ENCODE measurements at places on chromosomes 1 and 21.

GRCh38 chr1:61244114-61244513 is 161.8 kb downstream of the NFIA start:
- DNase-seq: no peak

DNA sequence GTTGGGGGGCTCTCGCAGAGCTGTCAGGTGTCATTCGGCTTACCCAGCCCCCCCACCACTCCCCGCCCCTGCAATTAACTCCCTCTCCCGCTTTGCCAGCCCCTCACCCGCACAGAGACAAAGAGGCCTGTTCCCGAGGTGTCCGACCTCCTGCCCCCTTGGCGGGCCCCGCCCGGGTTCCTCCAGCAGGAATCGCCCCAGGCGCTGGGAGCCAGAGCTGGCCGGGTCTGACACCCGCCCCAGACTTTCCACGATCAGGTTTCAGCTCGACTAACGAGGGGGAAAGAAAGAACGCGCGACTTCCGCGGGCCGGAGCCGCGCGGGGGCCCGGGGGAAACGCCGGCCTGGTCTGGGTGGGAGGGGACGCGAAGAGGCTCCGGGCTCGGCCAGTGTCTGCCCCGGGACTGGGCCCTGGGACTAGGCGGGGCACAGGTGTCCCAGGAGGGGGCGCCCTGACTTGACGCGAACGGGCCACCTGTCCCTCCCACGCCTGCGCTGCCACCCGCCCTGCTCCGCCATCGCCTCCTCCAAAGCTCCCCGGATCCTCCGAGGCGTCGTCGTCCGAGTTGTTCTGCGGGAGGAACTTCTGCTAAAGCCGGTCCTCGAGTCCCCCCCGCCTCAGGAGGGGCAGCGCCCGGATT is 36.4 kb upstream of the HHAT start:
- peak; percentile 45 for DNase-seq

- DNase-seq: no peak
These were observed 17.2 kb downstream of the DAP3 start for GRCh38 chr1:155706139-155706538.

DNA sequence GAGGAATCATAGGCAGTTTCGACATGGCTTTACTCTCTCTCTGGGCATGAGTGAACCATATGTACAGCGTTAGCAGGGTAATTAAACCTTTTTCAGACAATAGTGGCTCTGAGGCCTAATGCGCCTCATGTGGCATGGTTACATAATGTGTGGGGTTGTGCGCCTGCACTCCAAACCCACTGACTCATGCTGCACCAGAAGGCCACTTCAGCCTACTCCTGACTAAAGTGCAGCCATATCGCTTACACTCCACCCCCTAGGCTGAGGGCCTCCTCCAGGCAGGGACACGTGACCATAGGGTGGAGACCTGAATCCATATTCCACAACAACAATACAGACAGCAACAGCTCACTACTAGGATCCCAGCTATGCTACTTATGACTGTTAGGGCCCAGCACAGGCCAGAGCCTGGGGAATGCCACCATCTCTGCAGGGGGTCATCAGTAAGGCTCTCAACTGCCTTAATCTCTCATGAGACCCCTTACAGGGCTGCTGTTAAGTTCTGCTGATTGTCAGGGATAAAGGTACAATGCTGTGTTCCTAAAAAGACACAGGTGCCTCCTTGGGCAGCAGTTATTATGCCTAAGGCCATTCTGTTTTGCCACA is 13.4 kb upstream of the ODF2L start:
- DNase-seq: peak; percentile 62

DNA sequence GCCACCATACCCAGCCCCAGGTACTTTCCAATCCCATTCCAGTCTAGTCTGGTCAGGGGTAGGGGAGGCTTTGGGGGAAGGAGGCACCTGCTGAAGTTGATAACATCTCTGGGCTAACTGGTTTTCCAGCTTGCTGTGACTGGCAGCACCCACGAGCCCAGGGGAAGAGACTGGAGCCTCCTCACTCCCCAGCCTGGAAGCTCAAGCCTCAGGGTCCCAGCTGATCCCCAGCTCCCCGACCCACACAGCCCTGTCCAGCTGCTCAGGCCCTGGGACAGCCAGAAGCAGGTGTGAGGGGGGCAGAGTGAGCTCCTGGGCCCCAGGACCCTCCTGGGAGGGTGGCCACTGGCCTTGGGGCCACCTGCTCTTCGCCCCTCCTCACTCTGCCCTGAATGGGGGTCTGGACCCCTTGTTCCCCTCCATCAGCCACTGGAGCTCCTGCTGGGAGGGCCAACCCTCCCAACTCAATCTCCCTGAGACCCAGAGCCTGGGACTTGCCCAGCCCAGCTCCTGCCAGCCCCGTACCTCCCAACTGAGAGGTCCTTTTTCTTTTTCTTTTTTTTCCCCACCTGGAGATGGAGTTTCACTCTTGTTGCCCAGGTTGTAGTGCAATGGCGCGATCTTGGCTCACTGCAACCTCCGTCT is 23.5 kb upstream of the RNU1-4 start:
- DNase-seq: no peak

- DNase-seq: peak; percentile 67
These were observed 82.0 kb upstream of the ESRRG start for GRCh38 chr1:216805233-216805632.

GRCh38 chr1:7084232-7084894 is 299.1 kb downstream of the CAMTA1 start:
- no peak for DNase-seq

- no peak for DNase-seq
These were observed 774.5 kb downstream of the USP25 start for GRCh38 chr21:16504281-16504680.

DNA sequence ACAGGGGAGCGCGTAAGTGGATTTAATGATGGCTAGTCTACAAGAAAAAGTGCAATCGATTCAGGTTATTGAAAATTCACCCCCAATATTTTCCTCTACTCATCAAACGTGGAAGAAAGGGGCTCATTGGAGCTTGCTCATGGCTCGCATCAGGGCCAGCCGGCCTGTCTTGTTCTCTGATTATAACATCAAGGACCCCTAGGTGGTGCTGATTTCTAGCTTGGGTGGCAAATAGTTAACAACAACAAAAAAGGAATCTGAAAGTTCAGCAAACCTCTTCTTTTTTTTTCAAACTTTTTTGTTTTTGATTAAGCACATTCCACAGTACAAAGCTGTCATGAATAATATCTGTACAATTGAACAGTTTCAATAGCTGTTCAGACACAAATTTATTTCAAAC is 35.8 kb upstream of the SOD1 start:
- DNase-seq: no peak

DNA sequence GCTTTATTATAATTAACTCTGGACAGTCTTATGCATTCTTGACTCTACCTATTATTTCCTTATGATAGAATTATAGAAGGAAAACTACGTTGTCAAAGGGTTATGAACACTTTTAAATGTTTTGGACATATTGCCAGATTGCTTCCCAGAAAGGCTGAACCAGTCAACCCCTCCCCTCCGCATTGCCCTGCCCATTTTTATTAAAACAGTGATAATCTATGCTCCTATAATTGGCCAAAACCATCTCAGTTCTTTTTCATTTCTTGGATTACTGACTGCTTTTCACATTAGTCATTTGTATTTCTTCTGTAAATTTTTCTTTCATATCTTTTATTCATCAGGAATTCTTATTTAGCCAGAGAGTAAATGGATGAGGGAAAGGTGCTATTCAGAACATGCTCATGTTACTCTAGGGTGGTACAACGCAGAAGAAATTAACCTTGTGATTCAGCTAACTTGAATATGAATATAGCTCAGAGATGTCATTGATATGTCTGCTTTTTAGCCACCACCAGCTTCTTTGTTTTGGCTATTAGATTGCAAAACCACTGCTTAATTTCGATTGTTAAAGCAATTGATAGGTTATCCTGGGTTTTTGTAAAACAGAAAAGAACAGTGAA is 32.1 kb downstream of the KDM1A start:
- no peak for DNase-seq

DNA sequence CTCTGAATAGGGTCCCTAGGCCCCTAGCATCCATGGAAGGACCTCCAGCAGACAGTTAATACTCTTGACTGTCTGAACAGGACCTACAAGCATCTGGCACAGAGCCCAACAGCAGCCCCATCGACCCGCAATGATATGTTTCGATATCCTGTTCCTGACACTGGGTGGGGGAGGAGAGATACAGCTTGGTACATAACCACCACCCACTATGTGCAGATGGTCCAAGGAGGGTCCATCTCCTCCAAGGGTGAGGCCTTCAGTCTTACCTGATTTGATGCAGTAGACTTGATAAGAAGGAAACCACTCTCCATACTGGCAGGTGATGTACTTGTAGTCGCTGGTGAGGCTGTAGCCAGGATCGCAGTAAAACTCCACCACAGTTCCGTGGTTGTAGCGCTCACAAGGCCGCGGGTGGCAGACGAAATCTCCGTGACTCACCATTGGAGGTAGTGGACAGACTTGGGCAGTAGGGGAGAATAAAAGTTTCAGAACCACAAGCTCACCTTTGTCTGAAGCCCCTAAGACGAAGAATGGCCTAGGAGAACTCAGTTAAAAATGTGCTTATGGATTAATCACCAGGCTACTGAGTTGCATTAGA is 86.0 kb upstream of the TLR5 start:
- DNase-seq: no peak

GRCh38 chr1:22437573-22437972 is 14.1 kb upstream of the ZBTB40 start:
- DNase-seq: no peak

DNA sequence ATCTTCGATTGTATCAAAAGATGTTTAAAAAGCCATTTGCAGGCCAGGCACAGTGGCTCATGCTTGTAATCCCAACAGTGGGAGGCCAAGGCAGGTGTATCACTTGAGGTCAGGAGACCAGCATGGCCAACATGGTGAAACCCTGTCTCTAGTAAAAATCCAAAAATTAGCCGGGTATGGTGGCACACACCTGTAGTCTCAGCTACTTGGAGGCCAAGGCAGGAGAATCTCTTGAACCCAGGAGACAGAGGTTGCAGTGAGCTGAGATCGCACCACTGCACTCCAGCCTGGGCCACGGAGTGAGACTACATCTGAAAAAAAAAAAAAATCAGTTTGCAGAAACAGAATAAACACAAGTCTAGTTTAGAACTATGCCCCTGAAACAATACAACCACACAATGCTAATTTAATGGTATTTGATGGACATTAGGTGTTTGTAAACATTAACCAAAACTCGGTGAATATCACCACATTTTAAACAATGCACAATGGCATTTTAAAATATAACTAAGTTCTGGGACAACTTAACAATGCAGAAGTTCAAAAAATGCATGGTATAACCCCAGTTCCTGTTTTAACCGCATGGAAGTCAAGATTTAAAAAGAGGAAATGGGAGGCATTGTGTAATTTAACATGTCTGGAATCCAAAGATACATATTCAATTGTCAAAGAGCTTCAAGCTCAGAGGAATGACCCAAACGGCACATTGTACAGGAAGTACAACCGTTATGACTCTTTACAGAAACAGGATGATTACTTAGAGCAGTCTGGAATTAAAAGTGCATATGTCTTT is 7.1 kb upstream of the PTTG1IP start:
- no peak for DNase-seq

DNA sequence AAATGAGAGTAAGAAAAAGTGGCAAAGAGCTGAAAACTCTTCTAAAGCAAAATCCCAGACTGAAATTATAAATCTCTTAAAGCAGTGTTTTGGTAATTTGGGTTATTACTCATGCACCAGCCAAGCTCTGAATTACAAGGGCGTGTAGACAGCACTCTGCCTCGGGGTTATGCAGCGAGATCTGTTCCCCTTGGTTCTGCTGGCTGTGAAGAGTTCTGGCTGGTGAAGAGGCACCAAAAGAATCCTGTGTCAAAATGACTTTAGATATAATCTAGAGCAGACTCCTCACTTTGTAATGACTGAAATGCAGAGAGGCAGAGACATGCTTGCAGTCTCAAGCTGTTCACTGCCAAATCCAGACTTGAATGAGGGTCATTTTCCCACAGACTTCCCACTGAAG is 461.8 kb upstream of the CXADR start:
- DNase-seq: no peak

DNA sequence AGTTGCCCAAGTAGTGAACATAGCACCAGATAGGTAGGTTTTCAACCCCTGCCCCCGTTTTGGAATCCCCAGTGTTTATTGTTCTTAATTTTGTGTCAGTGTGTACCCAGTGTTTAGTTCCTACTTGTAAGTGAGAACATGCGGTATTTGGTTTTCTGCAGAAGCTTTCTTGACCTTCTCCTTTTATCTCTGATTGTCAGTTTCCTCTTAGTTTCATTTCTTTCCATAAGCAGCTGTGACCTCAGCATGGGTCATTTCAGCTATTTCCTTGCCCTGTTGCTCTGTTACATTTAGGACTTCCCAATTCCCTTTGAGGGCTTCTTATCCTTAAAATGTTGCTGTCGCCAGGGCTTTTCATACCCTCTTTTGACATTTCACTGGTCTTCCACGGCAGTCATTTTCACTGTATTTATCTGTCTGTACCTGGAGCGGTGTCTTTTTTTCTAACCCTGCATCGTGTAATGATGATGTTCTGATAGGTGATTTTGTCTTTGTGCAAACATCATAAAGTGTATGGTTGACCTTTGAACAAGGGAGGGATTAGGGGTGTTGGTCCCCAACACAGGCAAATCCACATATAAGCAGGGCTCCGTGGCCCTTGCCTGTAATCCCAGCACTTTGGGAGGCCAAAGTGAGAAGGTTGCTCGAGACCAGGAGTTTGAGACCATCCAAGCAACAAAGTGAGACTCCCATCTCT is 15.0 kb downstream of the ITSN1 start:
- no peak for DNase-seq

GRCh38 chr1:160330119-160330518 is 12.9 kb downstream of the COPA start:
- no peak for DNase-seq

DNA sequence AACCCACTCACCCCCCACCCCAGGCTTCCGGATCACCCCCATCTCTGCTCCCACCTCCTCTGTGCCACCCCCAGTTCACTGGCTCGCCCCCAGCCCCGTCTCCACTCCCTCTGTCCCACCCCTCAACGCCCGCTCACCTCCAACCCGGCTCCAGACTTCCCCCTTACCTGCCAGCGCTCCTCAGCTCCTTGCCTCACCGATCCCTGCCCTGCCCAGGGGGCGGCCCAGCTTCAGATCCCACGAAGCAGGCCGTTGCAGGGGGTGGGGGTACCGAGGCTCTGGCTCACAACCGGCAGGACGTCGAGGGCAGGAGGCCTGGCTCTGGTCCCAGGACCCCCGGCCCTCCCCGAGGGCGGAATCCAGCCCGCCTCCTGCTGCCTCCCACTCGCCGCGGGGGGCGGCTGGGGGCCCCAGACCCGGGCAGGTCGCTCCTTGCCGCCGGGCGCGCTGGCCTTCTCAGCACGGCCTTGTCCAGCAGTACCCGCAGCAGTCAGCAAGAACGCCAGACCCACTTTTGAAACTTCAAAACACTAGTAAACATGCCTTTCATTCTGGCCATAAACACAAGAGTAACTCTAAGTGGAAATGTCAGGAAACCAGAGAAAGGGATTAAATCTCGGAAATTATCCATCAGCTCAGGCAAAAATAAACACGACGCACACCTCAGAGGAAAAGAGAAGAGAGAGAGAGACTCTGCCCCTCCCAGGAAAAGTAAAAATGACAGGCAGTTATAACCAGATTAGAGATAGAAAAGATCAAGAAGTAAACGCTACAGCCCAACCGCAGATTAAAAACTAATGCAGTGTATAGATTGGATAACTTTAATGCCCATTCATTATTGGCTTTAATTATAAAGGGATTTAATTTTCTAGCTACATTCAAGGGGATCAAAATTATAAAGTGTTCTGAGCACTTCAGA is 1.0 kb upstream of the FAM89A start:
- DNase-seq: no peak

GRCh38 chr1:231603598-231604275 is 22.9 kb upstream of the DISC1 start:
- peak; percentile 50 for DNase-seq

- no peak for DNase-seq
These were observed 505.2 kb downstream of the PLPP3 start for GRCh38 chr1:56074007-56074651.

All from DMS153 (cell line).